Brain microvascular endothelial cell (primary cell): ENCODE measurements at places on chromosomes 3 and 15.

DNA sequence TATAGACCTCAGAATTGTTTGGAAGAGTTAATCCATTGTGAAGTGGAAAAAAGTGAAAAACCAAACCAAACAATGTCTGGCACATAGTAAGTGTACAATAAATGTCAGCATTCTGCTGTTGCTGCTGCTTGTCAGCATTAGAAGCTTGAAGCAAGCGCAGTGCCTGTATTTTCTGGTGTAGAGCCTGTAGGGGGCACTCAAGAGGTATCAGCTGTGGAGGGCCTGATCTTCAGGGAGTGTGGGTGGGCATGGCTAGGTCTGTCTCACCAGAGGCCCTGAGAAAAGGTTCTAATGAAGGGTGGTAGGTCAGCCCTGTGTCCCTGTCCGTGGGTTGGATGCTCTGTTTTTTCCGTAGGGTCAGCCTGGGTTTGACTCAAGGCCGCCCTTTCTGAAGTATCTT, 3.6 kb downstream of the ADAMTSL3 start:
- no peak for DNase-seq

DNA sequence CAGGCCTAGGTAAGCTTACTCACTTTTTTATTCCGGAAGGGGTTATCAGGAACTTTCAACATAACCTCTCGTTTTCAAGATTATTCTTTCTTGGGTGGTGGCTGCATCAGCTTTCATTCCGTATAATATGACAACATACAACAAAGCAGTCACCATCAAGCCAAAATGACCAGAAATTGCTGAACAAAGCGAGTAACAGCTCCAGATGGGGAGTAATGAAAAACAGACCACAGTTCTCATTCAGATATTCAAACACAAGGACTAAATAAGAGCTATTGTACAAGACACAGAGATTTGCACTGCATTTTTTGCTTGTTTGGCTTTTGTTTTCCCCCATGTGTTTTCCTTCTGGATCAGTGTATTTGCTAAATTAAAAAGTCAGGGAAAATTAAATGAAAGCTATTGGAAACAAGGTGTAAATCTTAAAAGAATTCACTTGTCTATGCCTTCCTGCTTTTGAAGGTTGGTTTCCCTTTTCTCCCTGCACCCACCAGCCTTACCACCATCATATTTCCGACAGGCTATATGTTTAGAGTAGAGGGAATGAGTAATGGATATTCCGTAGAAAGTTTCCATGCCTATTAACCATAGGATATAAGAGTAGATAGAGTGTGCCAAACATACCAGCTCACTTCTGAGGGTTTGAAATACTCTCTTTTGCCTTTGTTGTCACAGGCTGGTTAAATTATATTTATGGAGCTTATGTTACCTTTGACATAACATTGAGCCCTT, 213.6 kb downstream of the RBMS3 start:
- DNase-seq, result no peak

DNA sequence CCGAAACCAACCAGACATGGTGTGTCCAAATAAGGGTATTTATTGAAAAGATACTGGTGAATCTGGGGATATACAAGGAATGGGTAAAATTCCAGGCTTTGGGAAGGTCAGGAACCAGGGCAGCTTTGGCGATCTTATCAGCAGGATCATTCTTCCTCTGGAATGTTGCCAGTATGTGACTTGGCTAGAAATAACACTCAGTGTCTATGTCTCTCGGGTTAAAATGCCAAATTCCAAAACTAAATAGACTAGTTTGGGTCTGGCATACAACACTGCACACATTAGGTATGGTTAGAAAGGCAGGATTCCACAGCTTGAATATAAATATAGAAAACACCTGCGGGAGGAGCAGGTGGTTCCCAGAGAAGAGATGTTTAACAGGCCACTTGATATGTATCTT, 220.2 kb upstream of the CD96 start:
- DNase-seq, result no peak

GRCh38 chr15:81265944-81266775, 57.8 kb downstream of the STARD5 start:
- peak; percentile 71 for DNase-seq

DNA sequence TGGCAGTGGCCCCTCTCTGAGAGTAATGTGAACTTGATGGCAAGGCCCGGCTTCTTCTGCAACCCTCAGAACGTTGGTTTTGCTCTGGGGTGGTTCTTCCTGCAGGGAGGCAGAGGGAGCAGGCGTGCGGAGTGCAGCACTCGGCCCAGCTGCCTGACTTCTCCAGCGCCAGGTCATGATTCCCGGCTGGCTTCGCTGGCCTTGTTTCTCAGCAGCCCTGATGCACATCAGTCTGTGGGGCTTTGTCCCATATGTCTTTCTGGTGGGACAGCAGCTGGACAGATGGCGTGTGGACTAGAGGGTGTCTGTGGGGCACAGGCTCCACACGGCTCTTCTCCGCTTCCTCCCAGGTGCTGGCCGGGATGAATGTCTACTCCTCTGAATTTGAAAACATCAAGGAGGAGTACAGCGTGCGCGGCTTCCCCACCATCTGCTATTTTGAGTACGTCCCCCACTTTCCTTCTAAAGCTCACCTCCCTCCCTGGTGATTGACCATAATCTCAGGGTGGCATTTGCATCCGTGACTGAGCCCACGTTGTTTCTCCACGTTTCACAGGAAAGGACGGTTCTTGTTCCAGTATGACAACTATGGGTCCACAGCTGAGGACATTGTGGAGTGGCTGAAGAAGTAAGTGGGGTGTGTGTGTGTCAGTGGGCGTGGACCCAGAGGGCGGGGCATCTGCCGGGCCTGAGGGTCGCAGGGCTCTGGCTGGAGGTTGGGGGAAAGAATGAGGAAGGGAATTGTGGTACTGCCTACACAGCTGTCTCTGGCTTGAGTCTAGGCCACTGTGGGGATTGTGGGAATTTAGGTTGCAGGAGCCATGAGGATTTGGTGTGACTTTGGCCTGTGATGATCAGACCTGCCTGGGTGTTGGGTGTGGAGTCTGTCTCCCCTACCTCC, 57.1 kb downstream of the PDIA5 start:
- no peak for DNase-seq
